Right atrium auricular region (tissue), 2 donors: ENCODE measurements at places on chromosomes 7 and 10.
A peak's percentile ranks its signal among the peaks of the same experiment; 100 is the strongest.

- DNase-seq = no peak
Measured at GRCh38 chr10:37067576-37067975, 57.8 kb upstream of the ANKRD30A start.

DNA sequence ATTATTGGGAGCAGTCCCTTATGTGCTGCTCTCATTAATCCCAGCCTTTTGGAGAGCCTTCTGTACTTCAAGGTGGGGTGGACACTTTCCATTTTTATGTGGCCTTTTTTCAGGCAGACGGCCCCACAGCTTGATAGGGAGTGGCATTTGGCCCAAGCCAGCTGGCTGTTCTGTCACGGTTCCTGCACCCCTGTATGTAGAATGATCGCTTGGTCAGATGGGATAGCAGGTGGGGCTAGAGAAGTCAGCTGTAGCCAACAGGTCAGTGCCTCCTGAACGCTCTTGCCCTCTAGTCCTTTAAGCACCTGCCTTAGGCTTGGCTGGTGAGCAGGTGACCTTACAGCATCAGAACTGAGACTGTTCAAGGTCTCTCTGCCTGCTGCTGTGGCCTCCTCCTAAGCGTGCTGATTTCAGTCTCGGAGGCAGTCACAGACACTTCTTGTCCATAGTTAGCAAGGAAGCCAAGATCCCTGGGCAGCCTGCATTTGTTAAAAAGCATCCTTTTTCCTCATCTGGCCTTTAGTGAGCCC is 95.3 kb downstream of the LRRC4 start:
- no peak for DNase-seq

DNA sequence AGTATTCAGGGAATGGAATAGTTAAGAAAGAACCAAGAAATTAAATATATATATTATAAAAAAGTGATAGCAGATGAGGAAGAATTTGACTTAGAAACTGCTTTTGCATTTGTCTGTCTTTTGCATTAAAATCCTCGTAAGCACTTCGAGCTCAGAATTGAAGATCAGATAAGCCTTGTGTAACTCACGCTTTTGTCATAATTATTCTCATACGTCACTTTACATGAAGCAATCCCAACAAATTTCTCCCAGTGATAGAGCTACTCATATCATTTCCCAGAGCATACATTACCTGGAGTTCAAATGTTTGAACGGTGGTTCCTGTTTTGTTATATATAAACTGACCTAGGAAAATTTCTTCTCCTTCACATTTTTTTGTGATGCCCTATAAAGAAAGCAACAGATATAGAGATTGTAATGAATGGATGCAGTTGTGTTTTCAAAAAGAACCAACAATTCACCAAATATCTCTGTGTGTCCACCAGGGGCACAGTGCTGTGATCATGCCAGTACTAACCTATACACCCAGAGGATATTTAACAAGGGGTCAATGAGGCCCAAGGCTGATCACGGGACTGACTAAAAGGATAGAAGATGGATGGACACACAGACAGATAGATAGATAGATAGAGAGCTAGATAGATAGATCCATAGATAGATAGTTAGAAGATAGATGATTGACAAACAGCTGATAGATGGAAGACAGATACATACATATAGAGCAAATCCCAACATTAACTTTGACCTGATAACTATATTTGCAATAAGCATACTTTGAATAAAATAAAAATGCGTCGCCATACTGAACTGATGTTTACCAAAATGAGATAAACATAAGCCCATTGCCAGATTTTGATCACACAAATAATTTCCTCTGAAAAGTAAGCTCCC is 9.3 kb upstream of the HUS1 start:
- no peak for DNase-seq

GRCh38 chr7:101945034-101945758 is 127.8 kb downstream of the CUX1 start:
- no peak for DNase-seq

DNA sequence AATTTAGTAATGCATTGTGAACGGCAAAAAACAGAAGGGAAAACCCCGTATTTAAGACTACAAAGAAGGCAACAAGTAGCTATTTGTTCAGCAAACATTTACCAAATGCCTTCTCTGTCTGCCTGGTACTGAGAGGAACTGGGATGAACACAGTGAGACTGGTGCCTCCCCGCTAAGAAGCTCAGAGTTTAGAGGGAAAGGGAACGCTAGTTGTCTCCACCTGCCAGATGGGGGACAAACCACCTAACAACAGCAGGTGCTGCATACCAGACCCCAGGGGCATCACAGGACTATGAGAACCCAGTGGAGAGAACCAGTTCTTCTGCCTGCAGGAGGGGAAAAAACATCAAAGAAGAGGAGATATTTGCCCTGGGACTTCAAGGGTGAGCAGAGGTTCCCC is 147.1 kb downstream of the SLC25A13 start:
- DNase-seq = no peak

GRCh38 chr10:1037098-1037497 is 11.4 kb upstream of the IDI2 start:
- DNase-seq = no peak

GRCh38 chr10:47054974-47055373 is 143.7 kb downstream of the PTPN20 start:
- no peak for DNase-seq

DNA sequence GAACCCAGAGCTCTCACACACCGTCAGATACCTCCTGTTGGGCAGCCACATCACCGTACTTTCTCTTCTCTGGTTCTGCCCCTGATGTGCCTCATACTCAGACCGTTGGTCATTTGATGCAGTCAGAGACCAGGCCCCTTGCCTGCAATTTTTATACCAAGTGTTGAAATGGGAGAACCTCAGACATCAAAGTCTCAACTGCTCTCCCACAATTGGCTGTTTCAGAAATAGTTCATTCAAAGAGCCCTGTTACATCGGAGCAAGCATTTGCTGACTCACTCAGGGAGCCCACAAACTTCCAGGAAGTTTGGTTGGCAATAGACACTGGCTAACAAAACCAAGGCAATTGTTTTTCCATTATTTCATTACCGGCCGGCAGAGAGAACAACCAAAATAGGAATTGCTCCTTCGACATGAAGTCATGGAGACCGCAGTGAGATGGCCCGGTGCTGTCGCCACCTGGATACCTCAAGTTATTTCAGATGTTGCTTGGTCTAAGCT is 33.5 kb upstream of the ADAM12 start:
- no peak for DNase-seq

GRCh38 chr10:61120805-61121204 is 176.8 kb upstream of the RHOBTB1 start:
- no peak for DNase-seq

DNA sequence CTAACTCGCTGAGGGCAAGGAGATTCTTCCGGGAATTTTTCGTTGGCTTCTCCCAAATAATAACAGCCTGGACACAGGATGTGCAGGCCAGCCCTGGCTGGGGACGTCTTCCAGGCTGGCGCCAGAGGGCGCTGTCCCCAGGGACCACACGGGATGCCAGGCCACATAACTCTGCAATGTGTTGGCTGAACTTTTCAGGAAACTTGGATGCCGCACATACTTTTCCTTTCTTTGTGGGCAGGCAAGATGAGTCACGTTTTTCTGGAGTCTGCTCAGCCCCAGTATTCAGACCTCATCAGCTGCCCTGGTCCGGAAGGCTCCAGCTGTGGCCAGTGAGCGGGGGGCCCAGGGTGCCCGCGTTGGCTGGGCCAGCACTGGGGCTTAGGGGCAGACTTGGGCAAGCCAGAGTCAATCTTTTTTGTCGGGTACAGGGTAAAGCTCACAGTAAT is 122.7 kb downstream of the PRKAG2 start:
- DNase-seq = peak; percentile 89

DNA sequence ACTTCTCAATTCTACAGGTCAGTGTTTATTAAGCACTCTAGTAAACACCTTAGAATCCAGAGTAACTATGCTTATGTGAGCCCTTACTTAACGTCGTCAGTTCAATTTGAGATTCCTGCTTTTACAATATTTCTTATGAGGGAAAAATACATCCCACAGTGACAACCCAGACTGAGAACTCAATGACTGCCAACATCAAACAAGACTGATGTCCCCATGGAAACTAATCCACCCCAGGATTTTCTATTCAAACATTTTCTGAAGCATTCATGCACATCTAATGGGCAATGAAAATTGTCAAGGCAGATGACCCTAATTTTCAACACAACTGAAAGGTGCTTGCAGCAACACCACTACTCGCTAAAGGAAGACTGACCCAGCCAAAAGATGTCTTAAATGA is 67.0 kb downstream of the ATE1 start:
- no peak for DNase-seq

- no peak for DNase-seq
Measured at GRCh38 chr10:15169555-15170401, 1.3 kb upstream of the NMT2 start.

DNA sequence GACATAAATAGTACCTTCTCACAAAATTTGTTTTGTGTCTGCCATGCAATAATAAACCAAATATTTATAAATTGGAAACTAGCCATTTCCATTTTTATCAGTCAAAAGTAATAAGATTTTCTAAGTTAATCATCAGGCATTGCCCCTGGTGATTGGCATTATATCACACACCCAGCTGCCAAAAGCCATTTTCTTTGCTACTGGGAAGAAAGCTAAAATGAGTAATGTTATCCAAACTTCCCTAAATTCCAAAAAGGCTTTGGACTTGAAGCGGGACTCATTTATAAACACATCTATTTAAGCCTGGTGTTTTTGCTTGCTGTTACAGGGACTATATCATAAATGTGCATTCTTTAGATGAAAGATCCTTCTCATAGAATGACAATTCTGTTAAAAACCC is 86.0 kb downstream of the AKR1D1 start:
- DNase-seq = no peak

GRCh38 chr7:99126921-99127553 is 16.9 kb downstream of the SMURF1 start:
- no peak for DNase-seq

DNA sequence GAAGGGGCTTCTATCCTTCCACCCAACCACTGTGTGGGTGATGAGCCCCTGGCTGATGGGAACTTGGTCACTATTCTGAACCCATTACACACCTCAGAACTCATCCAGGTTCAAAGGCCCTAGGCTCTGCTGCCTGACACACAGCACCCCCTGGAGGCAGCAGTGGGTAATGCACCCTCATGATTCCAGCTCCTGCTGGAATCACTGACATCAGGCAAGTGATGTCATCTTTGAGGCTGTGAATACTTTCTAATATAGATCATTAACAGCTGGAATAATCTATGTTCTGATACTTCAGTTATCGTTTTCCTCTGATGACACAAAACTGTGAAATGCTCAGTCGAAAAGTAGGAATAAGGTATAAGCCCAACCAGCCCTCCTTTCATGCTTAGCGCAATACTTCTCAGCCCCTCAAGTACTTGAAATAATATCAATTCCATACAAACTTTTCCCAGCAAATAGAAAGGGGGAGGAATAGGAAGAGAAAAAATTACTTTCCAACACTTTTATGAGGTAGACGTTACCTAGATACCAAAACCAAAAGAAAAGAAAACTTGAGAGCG is 7.5 kb upstream of the RBP3 start:
- DNase-seq = peak; percentile 70

DNA sequence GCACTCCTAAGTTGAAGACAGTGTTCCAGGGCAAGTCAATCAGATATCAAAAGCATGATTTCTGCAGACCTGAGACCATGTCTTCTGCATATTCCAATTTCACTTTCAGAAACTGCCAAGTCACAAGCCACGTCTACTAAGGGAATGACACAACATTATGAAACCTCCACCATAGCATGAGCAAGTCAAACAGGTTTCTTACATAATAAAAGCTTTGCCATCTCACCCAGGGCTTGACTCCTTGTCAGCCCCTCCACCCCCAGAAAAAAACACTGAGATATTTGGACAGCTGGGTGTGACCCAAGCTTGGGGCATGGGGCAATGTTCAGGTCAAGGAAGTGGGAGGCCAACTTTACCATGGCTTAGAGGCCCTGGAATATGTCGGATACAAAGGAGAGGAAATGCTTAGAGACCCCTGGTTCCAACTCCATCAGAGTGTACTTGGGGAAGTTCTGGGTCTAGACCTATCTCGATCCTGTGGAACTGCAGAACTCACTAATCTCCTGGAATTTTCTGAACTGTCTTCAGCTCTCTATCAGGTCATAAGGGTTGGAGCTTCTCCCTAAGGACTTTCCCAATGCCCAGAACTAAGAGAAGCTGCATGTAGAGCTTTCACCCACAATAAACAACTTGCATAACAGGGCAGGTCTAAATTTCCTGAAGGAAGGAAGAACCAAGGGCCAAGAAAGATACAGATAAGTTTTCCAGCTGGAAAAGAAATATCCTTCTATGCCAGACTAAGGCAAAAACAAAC is 80.6 kb upstream of the NAMPT start:
- DNase-seq = no peak

DNA sequence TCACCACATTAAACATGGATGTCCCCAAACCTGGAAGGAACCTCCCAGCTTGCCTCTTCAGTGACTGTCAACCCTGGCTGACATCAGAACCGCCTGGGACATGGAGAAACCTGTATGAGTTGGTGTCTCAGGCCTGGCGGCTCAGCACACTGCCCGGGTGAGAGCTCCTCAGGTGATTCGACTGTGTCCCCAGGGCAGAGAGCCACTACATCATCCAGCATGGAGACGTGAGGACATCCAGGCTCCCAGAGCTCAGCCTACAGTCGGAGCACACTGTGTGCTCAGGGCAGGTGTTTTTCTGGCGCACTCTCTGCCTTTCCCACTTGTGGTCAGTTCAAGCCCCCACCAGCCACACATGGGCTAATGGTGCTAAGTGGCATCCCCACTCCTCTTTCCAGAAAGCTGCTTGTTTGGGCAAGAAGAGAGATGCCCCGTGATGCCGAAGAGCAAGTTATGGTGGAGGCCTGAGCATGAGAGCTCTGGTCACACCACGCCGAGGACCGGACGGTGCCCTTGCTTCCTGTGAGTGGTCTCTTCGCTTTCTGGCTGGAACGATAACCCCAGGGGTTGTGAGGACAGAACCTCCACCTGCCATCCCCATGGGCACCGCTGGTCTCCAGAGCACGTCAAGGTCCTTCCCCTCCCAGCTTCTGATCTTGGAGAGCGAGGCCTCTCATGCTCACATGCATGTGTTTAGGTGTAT is 38.5 kb downstream of the AMZ1 start:
- no peak for DNase-seq

GRCh38 chr7:53984776-53985175 is 557.4 kb upstream of the VSTM2A start:
- no peak for DNase-seq
